ENCODE measurements at places on chromosomes 4 and X.
A peak's percentile ranks its signal among the peaks of the same experiment; 100 is the strongest.

GRCh38 chr4:1417522-1418390 is 11.5 kb upstream of the NKX1-1 start:
- no peak for DNase-seq

DNA sequence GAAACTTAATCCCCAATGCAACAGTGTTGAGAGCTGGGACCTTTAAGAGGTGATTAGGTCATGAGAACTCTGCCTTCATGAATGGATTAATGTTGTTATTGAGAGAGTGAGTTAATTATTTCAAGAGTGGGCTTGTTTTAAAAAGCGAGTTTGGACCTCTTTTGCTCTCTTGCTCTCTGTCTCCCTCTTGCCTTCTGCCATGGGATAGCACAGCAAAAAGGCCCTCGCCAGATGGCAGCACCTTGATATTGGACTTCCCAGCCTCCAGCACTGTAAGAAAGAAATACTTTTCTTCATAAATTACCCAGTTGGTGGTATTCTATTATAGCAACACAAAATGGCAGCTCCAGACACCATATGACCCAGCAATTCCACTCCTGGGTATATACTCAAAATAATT is 7.0 kb upstream of the ATP6AP2 start:
- DNase-seq = no peak

DNA sequence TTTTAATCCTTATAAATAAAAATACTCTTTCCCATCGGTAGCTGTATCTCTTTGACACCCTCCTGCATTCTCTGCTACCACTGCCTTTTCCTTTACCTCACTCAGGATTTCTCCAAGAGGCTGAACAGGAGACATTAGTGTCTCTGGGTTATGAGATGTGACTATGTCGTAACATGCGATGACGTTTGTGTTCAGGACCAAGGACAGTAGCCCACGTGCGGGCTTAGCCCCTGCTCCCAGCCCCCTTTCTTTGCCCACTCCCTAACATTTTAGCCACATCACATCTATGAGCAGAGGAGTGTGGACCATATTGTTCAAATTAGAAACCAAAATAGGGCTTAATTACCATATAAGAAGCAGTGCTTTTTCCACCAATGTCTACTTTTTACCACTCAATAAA is 369.3 kb downstream of the FBXW7 start:
- no peak for DNase-seq

DNA sequence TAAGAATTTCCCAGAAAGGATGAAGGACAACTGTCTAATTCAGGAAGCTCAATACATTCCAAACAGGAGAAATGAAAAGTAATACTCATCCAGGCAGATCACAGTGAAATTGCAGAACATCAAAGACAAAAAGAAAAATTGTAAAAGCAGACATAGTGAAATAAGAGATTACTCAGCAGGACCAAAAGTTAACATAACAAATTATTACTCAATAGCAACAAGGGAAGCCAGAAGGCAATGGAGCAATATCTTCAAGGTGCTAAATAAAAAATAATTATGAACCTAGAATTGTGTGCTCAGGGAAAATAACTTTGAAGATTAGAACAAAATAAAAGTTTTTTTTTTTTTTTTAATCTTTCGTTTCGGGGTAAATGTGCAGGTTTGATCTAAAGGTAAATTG is 30.5 kb upstream of the ENPP6 start:
- no peak for DNase-seq

GRCh38 chrX:150692831-150693724 is at the start of gene MTMR1:
TSS of gene MTMR1 (plus strand) at chrX:150693396. CDS start at chrX:150693531, 135 bp downstream.
- DNase-seq = peak; percentile 53

DNA sequence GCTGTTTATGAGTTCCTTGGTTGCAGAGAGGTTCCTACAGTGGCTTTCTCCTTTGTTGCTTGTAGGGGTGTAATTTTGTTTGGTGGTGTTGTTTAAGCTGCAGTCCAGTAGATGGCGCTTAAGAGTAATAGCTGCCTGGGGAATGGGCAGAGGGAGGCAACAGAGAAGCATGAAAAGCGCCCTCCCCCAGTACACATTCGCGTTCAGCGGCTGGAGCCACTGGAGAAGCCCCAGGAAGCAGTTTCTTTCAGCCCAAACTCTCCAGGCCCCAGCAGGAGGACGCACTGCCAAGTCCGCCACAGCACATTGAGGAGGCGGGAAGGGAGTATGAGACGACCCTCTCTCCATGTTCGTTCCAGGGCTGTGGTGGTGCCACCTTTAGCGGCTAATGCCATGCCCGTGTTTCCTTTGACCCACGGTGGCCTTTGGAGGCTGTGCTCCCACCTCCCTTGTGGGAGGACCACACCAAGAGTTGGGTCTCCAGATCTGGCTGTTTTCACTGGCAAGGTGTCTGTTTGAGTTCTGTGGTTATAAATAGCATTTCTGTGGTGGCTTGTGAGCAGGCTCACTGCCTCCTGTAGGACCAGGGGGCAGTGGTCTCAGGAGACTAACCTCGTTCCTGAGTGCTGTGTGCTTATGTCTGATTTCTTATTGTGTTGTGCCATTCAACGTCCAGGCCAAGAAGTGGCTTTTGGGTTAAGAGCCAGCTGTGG is 252.3 kb downstream of the ARHGAP10 start:
- no peak for DNase-seq

GRCh38 chr4:138190452-138190858 is 51.7 kb downstream of the SLC7A11 start:
- DNase-seq = no peak

GRCh38 chrX:17020851-17021821 is 74.7 kb downstream of the REPS2 start:
- DNase-seq = no peak

- no peak for DNase-seq
These were observed 20.4 kb upstream of the SEPSECS start for GRCh38 chr4:25180524-25181131.

DNA sequence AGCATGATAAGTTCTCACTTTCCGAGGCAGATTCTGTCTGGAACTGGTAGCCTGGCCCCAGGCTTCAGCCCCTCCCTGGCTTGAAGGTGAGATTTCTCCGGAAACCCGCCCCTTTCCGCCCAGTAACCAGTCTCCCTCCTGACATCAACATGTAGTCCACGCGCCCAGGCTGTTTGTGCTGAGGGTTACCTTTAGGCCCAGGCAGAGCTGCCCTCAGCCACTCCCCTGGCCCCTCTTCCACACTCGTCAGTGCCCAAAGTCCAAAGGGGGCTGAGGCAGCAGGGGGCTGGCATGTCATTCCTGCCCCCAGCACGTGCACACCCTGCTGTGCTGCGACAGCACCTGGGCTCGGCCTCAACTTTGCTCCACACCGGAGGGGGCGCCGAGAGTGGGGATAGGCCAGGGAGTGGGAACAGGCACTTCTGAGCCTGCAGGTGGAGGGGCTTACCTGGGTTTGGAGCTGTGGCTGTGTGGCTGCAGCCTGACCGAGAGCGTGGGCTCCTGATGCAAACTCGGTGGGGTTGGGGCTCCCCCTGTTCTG is 69.5 kb upstream of the ANK2 start:
- DNase-seq = no peak

GRCh38 chr4:177384856-177385397 is 57.3 kb downstream of the AGA start:
- DNase-seq = no peak

DNA sequence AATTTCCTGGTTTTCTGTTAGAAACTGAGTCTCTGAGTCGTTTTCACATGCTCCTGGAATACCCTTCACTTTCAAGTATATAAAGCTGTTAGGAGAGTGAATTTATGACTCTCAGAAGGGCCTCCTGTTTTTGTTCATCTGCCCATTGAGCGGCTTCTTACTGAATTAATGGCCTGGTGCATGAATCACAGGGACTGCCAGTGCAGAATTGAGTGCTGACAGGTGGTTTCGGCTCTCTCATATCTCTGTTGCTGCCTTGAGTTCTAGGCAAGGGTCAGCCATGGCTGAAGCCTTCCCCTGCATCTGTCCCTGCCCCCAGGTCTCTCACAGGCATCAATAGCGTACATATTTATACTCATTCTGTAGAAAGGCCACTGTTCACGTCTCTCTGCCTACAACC is 22.7 kb upstream of the SEPSECS start:
- DNase-seq = no peak

DNA sequence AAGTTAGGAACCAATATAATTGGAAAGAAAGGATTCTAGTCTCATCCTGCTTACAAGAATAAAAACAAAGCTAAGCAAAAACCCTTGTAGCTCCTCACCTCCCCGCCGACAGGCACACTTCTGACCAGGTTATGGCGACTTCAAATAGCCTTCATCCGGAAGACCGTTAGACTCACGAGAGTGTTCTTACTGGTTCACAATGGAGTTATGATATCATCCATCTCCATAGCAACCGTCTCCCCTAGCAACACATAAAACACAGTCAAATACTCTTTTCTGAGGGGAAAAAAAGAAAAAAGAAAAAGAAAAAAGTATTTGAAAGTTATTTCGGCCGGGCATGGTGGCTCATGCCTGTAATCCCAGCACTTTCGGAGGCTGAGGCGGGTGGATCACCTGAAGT is at the start of gene IL13RA2:
Gene IL13RA2 (minus strand): TSS at position 162 of the 400 bp plus-strand sequence. CDS start 347 bp downstream, outside the sequence.
- no peak for DNase-seq

DNA sequence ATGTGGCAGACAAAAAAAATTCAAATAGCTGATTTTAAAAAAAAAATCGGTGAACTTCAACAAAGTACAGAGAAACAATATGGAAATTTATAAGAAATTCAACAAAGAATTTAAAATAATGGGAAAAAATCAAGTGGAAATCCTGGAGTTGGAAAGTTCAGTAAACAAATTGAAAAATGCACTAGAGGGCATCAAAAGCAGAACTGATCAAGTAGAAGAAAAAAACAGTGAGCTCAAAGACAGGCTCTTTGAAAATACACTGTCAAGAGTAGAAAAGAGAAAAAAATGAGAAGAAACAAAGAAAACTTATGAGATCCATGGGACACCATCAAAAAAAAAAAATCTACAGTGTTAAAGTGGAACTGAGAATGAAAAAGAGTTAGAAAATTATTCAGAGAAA is 19.6 kb upstream of the FRG1 start:
- no peak for DNase-seq

- DNase-seq = no peak
These were observed 621.8 kb upstream of the GALNT7 start for GRCh38 chr4:172546782-172547181.

DNA sequence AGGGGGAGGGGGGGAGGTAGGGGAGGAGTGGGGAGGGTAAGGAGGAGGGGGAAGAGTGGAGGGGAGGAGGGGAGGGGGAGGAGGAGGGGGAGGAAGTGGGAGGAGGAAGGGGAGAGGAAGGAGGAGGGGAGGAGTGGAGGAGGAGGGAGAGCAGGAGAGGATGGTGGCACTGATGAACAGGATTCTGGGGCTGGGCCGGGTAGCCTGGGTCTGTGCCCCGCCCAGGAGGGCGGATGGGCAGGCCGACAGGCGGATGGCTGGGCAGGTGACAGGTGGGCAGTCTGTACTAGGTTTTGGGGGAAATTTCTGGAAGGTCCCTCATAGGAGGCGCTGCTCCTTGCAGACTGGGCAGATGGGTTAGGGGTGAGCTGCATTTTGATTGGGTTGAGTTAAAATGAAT is 66.0 kb upstream of the ADRA2C start:
- no peak for DNase-seq

DNA sequence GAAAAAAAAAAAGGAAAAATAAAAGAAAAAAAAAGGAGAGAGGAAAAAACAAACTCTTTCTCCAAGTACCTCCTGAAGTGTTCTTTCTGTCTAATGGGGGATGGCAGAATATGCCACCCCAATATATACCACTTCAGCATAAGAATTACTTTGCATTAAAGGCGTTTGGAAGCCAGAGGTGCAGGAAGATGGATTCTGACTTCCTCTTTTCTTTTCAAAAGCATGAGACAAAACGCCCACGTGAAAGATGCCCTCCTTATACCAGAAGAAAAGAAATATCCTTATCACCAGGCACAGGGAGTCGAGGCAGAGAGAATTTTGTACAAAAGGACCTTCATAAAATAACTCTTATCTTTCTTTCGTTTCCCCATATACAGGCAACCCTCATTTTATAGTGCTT is 40.9 kb downstream of the COX18 start:
- no peak for DNase-seq

DNA sequence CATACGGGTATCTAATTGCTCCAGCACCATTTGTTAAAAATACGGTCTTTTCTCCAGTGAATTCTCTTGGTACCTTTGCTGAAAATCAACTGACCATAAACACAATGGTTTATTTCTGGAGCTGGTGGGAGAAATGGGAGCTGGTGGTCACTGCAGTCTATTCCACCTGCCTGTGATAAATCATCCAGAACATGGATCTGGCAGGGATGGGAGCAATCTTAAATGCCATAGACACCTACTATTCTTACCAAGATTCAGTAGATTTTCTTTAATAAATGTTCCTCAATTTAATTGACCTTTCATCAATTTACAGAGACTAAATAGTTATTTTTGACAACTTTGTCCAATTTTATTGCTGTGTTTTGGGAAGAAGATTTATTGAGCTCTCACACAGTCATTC is 68.1 kb downstream of the SLC9A7 start:
- DNase-seq = no peak

DNA sequence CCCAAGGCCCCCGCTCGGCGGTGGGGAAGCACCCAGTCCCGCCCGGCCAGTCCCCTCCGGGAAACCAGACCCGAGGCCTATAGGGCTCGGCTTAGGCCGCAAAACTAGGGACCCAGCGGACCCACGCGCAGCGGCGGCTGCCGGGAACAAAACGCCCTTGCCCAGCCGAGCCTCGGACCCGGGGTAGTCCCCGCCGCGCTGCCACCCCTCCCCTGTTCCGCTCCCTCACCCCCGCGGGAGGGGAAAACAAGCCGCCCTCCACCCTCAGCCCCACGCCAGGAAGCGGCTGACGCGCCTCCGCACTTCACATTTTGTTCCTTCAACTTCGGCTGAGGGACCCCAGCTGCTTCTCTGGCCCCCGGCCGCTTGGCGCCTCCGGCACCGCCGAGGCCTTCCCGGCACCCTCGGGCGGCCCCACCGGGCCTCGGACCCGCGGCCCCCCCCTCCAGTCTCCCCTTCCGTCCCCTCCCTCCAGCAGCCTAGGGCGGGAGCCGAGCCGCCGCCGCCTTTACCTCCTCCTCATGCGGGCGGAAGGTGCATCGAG is 694 bp downstream of the PDS5A start:
- no peak for DNase-seq

DNA sequence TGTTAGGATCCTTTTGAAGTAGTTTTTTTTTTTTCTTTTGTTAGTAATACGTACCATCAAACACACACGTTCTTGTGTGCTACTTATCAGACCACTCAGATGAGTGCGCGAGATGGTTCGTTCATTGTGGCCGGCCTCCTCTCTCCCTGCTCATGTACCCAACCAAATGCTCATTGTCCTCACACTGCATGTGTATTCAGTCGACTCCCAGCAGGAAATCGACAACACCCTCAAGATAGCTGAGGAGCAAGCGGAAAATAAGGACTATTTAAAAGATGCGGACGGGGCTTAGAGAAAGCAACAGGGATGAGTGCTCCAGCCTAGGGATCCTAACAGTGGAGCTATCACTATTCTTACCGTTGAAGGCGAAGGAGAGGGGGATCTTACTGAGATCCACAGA is 72.9 kb upstream of the GUCY1A1 start:
- DNase-seq = no peak

- DNase-seq = no peak
These were observed at the start of gene FGF2 for GRCh38 chr4:122826553-122827257. TSS of gene FGF2 (plus strand) at chr4:122826831. CDS start at chr4:122827175, 344 bp downstream.

- no peak for DNase-seq
These were observed 30.4 kb downstream of the ACSL1 start for GRCh38 chr4:184795214-184795844.

All from activated T-helper 9 cell treated with anti-CD3 and anti-CD28 coated beads, Interleukin-2, amount 50 U/mL, for 16 hours (primary cell).